ENCODE measurements at places on chromosomes 2 and 18.

- DNase-seq = peak; percentile 83
Measured at GRCh38 chr2:224650815-224651439, 65.2 kb downstream of the CCDC195 start.

DNA sequence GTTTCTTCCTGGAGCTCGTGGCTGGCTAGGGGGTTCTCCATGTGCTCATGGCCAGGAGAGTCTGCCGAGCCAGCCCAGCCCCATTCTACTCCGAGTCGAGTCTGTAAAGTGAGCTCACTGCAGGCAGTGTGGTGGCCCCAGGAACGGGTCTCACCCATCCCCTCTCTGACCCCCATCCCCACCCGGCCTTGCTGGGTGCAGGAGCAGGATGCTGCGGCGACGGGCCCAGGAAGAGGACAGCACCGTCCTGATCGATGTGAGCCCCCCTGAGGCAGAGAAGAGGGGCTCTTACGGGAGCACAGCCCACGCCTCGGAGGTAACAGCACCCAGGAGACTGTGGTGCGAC lies 1.4 kb downstream of the ANO7 start:
- no peak for DNase-seq

DNA sequence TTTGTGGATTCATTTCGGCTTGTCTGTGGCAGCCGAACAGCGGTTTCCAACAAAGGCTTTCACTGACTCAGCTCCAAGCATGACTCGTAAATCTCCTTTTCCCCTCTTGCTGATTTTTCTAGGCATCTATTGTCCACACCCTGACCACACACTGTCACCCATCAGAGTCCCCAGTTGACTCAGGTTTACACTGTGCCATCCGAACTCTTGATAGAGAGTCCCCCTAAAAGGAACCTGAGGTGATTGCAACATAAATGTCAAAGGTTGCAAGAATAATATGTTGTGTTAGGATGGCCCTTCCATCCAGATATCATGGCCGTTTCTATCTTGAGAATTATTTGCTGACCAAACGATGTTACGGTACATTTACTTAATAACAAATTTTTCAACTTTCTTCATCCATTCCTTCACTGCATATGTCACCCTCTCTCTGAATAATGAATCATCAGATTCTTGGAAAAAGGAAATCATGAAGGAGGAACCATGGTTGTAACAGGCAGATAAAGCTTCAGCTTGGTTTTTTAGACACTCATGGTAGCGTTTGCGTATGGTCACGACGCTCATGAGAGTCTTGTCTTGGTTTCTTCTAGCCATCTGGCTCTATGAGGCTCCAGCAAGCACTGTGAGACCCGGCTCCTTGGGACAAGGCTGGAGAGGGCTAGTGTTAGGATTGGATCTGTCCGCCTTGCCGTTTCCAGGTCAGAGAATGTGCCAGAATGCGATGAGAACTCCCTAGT lies 72.1 kb downstream of the NPAS2 start:
- no peak for DNase-seq

- DNase-seq = no peak
Measured at GRCh38 chr2:129661935-129662334, 317.5 kb upstream of the RAB6C start.

GRCh38 chr18:29191263-29191662 lies 1014.3 kb upstream of the CDH2 start:
- DNase-seq = no peak

- DNase-seq = peak; percentile 43
Measured at GRCh38 chr2:19361325-19361990, 3.0 kb upstream of the OSR1 start.

DNA sequence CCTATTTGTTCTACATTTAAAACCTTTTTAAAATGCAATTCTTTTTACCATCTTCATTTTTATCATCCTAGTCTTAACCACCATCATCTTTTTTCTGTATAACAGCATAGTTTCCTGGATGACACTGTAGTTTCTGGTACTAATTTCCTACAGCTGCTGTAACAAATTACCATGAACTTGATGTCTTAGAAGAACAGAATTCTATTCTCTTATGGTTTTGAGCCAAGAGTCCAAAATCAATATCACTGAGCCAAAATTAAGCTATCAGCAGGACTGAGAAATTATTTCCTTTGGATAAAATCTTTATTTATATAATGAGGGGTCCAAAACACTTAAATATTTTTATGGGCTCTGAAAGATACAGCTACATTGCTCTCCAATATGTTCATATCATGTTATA lies 539.3 kb downstream of the METTL4 start:
- DNase-seq = no peak

DNA sequence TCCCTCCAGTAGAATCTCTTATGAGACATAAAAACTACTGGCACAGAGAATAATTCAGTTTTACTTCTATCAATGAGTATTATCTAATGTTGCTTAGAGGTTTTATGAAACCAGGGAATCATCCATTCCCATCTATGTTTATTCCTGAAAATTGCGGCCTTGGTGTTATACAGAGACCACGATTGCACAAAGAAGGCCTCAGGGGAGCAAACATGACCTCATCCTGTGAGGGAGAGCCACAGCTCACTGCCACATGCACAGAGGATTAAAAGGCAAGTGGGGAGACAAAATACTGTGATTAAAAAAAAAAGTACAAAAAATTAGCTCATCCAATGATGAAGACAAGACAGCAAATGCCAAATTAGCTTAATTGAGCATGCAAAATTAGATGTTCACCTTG lies 111.8 kb upstream of the SLC35G4 start:
- DNase-seq = no peak

DNA sequence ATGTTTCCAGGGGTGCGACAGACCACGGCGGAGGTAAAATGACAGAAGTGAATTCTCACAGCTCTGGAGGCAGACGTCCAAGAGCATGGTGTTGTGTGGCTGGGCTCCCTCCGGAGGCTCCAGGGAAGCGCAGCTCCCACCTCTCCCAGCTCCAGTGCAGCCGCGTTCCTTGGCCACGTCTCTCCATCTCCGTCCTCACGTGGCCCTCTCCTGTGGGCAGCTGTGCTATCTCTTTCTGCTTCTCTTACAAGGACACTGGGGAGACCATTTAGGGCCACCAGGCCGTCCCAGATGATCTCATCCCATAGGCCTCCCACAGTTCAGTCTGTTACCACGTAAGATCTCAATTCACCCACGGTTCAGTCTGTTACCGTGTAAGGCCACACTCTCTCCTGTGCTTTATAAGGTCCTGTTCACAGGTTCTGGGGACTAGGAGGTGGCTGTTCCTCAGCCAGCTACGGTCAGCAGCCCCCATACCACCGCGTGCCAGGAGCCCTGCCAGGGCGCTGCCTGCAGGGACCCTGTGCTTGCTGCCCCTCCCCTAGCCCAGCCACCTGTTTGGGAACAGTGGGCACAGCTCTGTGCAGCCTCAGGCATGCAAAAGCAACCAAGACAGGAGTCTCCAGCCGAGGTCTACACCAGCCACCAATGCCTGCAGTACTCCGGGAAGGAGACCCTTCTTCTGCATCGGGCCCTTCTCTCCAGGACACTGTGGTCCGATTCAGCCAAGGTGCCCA lies 2.9 kb upstream of the MAB21L4 start:
- no peak for DNase-seq

GRCh38 chr18:33010149-33010548 lies 237.3 kb upstream of the KLHL14 start:
- peak; percentile 14 for DNase-seq

DNA sequence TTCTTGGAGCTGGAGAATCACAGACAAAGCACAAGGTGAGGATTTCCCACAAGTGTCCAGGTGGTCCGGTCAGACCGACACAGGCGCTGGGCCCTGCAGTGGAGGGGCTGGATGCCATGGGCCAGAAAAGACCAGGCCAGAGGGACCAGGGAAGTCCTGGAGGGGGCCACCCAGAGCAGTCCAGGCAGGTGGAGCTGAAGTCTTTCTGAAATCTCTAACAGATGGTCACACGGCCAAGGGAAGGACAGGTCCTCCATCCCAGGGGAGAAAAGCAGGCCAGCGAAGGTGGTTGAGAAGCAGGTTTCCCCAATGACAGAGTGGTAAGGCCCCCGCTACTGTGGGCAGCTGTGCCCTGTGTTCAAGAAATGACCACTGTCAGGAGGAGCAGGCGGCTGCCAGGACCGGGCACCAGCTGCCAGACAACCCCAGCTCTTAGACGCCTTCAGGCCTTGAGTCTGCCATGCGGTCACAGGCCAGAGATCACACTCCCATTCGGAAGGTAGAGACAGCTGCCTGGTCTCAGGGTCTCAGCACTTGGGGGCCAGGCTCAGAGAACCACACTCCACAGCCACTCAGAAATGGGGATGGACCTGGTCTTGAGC lies 25.9 kb downstream of the HS1BP3 start:
- DNase-seq = no peak

DNA sequence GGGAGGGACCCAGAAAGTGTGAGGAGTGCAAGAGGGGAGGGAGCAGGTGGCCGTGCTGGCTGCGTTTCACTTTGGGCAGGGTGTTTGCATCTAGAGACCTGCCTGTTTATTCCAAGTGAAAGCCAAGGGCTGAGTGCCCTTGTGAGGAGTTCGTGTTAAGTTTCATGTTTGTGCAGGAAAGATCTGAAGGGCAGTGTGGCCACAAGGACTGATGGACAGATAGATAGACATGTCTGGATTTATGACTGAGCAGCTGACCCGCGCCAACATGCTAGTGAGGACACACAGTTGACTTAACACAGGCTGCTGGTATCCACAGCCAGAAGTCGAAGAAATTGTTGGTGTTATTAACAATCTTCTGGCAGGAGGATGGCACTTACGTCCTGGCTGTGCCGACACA lies 387.6 kb upstream of the TNP1 start:
- peak; percentile 77 for DNase-seq

- DNase-seq = no peak
Measured at GRCh38 chr18:73835656-73836364, 311.8 kb downstream of the FBXO15 start.

DNA sequence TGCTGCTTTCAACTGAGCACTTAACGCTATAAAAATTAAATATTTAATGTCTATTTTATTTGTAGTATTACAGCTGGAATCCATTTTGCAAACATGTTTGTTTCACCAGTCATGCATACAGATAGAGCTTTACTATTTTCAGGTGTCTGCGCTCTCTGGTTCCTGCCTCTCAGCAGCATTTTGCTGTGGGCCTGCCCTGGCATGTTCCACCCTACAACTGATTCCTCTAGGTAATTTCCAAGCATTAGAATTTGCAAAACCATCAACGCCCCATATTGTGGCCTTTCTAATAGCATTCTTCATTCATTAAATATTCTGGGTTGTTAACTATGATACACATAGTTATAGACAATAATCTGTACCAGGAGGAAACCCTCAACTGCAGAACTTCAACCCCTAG lies 266.4 kb upstream of the DLGAP1 start:
- DNase-seq = no peak

GRCh38 chr18:35443434-35443833 lies 54.3 kb downstream of the INO80C start:
- DNase-seq = no peak

- DNase-seq = no peak
Measured at GRCh38 chr2:225276207-225276606, 123.3 kb upstream of the NYAP2 start.

DNA sequence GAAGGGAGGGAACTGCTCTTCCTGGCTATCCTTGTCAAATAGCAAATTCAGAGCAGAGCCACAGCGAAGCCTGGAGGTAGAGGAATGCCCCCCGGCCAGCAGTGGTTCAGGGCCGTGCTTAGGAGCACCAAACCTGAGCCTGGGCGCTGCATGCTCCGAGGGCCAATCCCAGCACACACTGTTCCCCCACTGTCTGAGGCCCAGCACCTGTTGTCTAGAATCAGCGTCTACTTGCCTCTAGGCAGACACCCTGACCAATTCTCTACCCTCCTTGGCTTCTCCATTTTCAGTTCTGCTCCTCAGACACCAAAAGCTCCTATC lies 177.6 kb upstream of the PKDCC start:
- DNase-seq = peak; percentile 73

- no peak for DNase-seq
Measured at GRCh38 chr2:15494877-15495276, 66.3 kb downstream of the NBAS start.

GRCh38 chr2:199572571-199572970 lies 114.8 kb upstream of the SATB2 start:
- DNase-seq = no peak

- no peak for DNase-seq
Measured at GRCh38 chr2:71544919-71545571, 91.7 kb downstream of the DYSF start.

- peak; percentile 91 for DNase-seq
Measured at GRCh38 chr2:16546128-16546754, 119.4 kb downstream of the CYRIA start.

DNA sequence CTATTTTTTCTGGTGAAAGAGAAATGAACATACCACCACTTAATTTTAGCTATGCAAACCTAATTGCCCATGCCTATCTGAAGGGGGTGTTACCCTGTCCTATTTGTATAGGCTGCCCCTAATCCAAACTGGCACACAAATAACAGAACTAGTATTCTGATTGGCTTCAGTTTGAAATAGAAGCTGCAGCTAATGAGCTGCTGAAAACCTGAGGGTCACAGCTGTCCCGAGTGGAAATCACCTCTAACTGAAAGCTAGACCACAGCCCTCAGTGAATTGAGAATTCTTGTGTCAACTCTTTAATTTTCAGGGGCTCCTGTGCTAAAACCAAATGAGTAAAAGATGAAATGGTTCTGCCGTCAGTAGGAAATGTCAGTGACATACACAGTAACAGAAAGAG lies 28.7 kb downstream of the CCDC141 start:
- DNase-seq = peak; percentile 85

DNA sequence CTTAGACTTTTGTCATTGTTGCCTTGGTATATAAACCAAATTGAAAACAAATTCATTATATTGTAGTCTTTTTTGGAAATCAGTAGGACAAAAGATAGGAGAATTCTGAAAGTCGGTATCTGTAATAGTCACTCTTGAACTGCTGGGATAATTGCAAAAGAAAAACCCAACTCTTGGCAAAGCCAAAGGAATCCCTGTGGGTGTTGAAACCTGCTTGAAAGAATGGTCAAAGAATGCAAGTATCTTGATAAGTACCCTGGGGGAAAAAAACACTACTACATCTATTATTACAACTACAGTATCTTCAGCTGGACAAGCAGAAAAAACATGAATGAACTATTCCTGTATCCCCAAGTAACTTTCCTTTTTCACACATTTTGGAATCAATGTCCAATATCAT lies 7.3 kb upstream of the FAM237A start:
- no peak for DNase-seq

- no peak for DNase-seq
Measured at GRCh38 chr2:83686863-83687262, 772.2 kb downstream of the SUCLG1 start.

GRCh38 chr18:55326134-55326533 lies 261.9 kb downstream of the TCF4 start:
- DNase-seq = no peak

DNA sequence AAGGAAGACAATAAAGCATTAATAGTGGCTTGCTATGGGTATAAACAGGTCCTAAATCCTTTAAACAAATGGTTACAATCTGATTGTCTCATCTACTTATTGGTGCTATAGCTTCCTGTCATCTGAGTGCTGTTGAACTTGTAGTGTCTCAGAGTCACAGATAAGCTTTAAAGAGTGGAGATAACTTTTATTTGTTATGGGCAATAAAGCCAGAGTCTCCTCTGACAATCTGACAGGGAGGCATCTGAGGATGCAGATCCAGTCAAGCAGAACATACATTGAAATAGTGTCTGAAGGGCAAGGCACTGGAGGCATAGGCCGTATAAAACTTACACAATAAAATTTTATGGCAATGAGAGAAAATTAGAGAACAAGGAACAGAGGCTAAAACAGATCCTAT lies 1132.4 kb upstream of the CDH2 start:
- DNase-seq = no peak
